ENCODE measurements at places on chromosomes 1 and 21.

- no peak for DNase-seq
Measured at GRCh38 chr21:28419811-28420210, 572.9 kb downstream of the LTN1 start.

DNA sequence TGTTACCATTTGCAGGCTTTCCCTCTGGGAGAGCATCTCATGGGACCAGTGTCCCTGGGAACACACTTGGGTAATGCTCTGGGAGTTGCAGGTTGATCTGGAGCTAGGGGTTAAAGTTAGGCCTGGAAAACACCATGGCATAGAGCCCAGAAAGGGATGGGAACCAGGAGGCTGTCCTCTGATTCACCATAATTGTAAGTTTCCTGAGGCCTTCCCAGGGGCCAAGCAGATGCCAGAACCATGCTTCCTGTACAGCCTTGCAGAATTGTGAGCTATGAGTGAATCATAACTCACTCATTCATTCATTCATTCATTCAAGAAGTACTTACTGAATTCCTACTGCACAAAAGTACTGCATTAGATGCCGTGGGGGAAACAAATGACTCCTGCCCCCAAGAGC, 50.0 kb downstream of the LACTBL1 start:
- no peak for DNase-seq

DNA sequence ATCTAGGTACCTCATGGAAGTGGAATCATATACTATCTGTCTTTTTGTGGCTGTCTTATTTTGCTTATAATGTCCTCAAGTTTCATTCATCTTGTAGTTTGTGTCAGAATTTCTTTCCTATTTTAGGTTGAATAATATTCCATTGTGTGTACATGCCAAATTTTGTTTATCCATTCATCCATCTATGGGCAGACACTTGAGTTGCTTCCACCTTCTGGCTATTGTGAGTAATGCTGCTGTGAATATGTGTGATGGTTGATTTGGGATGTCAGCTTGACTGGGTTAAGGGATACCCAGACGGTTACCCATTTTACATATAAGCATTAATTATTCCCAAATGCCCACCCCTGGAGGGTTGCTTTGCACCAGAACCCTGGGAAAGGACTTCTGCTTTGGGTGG, 477.5 kb downstream of the PTPRU start:
- no peak for DNase-seq

DNA sequence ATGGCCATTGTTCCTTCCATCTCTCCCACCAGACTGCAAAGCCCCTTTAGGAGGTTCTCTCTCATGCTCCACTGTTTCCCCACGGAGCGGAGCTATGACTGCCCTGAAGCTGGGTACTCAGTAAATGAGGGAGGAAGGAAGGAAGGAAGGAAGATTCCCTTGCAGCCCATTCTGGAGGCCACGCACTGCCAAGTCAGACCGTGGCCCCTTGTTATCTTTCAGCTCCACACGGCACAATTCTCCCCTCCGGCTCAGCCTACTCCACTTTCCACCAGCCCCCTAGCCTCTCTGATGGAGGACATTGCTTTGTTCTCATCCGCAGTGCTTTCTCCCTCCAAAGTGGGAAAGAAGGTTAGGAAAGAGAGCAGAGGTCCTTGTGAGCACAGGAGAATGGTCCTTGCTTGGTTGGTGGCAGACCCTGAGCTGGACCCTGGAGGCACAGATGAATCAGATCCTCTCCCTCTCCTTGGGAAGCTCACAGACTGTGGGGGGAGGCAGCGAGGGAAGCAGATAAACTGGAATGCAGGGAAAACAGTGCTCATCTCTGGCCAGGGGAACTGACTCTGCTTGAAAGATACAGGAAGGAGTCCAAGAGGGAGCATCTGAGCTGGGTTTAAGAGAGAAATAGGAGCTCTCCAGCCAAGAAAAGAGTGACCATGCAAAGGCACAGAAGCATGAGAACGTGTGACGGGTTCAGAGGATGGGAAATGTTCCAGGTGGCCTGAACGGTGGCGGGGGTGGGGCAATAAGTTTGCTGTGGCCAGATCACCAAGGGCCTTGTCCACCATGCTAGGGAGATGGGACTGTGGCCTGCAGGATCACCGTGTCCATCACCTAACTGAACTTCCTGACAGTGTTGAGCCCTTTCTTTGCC, 52.6 kb downstream of the GLIS1 start:
- DNase-seq, result no peak

GRCh38 chr21:36889401-36889800, 77.1 kb downstream of the HLCS start:
- DNase-seq, result no peak

GRCh38 chr1:117653732-117654492, 48.1 kb downstream of the TENT5C start:
- DNase-seq, result no peak

GRCh38 chr21:35696644-35697043, 363.7 kb downstream of the SETD4 start:
- no peak for DNase-seq

DNA sequence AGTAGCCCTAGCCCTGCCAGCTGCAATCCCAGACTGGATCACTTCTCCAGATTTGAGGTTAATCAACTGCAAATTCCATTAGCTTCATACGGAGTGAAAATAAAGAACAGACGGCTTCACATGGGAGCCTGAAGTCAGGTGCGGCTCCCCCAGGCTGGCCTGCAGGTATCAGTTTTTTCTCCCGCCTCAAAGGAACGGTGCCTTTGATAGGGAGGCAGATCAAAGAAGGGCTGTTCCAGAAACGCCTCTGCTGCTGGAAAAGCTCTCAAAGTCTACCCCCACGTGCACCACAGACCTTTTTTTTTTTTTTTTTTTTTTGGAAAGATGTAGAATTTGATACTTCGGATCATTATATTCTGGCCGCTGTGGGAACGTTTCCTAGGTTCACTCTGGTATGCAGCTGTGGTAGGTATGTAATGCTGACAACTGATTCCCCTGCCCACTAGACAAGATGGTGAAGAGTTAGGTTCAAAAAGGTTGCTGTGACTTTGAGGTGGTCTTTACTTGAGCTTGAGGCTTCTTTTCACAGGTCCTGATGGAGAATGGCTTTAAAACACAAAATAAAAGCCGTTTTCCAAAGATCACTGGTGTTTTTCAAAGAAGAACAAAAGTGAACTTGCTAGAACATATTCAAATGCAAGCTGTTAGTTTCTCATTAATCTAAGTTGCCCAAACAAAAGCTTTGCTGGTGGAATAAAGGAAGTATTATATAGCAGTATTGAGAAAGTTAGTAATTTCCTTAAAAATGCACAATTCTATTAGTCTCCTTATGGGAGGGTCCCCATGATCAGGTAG, 189.0 kb upstream of the NFIA start:
- DNase-seq, result no peak

GRCh38 chr1:21350202-21350885, 60.1 kb upstream of the ECE1 start:
- DNase-seq, result no peak

GRCh38 chr1:41739061-41739955, 179.4 kb downstream of the HIVEP3 start:
- DNase-seq, result peak; percentile 69

DNA sequence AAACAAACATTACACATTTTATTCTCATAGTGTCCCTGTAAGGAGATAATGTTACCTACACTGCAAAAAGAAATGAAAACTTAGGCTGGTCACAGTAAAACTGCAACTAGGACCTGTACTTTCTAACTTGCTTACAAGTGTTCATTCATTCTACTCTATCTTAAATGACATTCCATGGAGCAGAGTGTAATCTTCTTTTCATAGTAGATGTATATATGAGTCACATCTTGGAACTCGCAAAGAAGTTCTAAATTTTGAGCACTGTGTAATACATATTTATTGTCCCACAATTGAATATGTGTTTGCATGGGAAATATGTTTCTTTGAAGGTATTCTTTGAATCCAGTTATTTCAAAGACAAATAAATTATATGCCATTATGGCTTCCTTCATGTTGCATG, 1258.5 kb upstream of the ADGRL2 start:
- DNase-seq, result no peak

DNA sequence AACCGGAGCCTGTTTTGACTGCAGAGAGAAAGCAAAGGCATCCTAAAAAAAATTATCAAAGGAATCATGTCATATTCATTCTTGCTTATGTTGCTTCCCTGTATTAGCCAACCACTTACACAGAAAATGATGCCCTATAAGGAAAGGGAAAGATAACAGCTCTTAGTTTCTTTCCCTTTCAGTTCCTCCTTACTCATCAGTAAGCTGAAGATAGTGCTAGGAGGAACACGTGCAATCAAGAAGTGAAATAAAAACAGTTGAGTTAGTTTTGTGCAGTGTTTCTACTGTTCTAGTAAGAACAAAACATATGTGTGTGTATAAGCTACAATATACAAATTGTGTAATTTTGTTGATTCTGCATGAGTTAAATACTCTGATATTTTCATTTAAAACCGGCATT, 45.3 kb upstream of the MTF2 start:
- DNase-seq, result no peak

GRCh38 chr21:39700318-39700717, 44.7 kb upstream of the IGSF5 start:
- no peak for DNase-seq

GRCh38 chr1:219666242-219666641, 53.3 kb upstream of the ZC3H11B start:
- DNase-seq, result no peak

GRCh38 chr1:184790642-184791549, 36.2 kb upstream of the EDEM3 start:
- DNase-seq, result no peak

DNA sequence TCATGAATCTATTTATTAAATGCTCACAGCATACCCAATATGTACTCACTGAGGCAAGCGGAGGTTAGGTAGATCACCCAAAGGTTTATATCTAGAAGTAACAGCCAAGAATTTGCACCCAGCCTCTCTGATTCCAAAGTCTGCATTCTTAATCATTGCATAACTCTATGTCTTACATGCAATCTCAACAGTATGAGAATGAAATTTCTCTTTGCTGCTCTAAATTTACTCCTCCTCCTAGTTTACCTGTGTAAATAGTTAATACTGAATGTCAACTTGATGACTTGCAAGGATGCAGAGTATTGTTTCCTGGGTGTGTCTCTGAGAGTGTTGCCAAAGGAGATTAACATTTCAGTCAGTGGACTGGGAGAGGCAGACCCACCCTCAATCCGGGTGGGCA, 840.6 kb downstream of the BRINP3 start:
- no peak for DNase-seq

GRCh38 chr1:238364214-238364892, 473.6 kb upstream of the ZP4 start:
- DNase-seq, result no peak

DNA sequence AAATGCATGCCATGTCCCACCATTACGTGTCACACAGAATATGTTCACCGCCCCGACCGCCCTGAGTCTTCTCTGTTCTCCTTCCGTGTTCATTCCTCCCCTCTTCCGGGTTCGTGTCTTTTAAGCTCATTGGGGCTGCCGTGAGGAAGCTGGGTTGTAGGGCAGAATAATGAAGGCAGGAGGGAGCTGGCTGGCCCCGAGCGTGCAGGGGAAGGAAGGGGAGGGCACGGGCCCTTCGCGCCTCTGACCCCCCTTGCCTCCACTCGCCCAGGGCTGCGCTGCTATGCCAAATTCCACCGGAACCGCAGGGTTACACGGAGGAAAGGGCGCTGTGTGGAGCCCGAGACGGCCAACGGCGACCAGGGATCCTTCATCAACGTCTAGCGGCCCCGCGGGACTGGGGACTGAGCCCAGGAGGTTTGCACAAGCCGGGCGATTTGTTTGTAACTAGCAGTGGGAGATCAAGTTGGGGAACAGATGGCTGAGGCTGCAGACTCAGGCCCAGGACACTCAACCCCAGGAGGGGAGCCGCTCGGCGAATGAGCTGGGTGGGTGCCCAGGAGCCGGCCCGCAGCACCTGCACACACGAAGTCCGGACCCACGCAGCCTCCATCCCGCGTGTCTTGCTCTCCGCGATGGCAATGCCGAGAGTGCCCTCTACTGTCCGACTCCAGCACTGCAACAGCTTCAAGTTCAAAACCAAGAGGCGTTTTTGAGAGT, 16.5 kb upstream of the AGTRAP start:
- no peak for DNase-seq

DNA sequence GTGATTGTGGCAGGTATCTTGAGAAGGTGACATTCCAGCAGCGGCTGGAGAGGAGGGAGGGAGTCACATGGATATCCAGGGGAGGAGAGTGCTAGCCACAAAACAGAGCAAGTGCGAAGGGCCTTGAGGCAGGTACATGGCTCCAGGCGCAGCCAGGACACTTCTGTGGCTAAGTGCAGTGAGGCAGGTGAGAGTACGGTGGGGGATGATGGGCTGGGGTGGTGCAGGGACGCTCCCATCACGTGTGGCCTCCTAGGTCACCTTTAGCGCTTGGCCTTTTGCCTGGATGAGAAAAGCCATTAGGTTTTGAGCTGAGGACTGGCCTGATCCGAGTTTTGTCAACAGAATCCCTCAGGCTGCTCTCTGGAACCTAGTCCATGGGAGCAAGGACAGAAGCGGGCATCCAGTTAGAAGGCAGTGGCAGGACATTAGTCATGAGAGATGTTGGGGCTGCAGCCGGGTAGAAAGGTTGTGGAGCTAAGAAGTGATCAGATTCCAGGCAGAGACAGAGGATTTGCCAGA, 31.6 kb downstream of the SMYD2 start:
- DNase-seq, result no peak
